HT-29 (cell line): ENCODE measurements at places on chromosomes 11 and 22. TPM values are rescaled to one million over a fixed set of nuclear protein-coding genes. Genes with fewer than 3 reads are reported as not detected.

Gene FAT3
- total RNA-seq = not detected in 2 replicates

Gene PDGFD
- total RNA-seq = not detected in 2 replicates

Gene VPREB1
- not detected in 2 replicates for total RNA-seq

Gene MB
- 0.79 and 0.86 TPM in 2 replicates for total RNA-seq

GRCh38 chr22:25281675-25282345, 62.4 kb downstream of the CRYBB2 start:
- DNase-seq = no peak

GRCh38 chr22:50526834-50527801, 1.7 kb upstream of the SCO2 start:
- DNase-seq = peak; percentile 19
